CD8-positive, alpha-beta T cell (primary cell): ENCODE measurements at places on chromosomes 3 and 15.

DNA sequence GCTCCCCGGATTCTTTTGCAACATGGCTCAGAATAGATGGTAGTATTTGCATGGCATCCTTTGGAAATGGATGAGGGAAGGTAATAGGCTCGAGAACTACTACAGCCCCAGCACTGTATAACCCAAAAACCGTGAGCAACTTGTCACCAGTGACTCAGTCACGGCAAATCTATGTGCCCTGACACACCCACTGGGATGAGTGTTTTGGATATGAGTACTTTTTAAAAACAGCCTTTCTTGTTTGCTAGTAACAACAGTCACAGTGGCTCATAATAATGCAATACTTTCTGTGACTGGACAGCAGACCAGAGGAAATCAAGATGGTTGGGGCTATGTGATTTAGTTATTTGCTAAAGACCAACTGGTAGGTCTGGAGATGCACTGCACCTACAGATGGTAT is 299.6 kb downstream of the ULK4 start:
- DNase-seq: no peak

DNA sequence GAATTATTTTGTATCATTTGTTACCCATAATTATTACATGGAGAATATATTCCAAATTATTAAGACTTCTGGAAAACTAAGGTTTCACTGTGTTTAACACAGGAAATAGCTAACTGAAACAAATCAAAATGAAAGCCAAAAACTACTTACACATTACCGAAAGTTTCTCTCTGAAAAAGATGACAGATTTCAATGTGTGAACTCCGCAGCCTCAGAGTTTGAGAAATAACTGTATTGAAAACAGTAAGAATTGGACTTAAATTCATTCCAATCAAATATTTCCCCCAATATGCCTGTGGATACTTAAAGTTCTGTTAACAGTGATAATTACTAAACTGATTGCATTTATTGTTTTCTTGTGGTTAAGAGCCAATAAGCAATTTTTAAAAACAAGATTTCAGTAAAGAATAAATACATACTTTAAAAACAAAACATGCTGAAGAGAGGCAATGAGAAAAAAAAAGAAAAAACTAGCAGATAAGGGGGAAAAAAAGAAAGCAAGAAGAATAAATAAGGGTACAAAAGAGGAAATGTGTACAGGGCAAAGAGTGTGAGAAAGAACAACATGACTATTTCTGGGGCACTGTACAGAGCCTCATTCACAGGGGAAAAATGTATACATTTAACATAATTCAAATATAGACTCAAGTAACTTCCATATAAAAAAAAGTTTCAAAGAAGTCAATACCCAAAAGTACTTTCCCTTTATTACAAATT is 30.7 kb downstream of the DENND4A start:
- no peak for DNase-seq

- DNase-seq: no peak
Observed at GRCh38 chr15:67311731-67312130, 57.1 kb downstream of the IQCH start.

DNA sequence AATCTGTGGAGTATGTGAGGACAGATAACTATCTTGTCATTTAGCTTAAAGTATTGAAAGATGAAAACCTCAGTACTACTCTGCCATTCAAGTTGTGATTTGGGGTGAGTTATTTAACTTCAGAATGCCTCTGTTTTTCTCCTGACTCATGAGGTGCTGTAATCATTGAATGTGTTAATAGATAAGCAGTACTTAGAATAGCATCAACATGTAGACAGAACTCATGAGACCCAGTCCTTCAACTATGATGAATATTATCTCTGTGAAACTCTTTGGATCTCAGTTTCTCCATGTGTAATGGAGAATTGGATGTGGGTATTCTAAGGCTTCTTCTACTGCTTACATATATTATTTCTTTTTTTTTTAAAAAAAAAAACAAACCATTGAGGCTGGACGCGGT is 431.4 kb downstream of the GRM7 start:
- DNase-seq: no peak

DNA sequence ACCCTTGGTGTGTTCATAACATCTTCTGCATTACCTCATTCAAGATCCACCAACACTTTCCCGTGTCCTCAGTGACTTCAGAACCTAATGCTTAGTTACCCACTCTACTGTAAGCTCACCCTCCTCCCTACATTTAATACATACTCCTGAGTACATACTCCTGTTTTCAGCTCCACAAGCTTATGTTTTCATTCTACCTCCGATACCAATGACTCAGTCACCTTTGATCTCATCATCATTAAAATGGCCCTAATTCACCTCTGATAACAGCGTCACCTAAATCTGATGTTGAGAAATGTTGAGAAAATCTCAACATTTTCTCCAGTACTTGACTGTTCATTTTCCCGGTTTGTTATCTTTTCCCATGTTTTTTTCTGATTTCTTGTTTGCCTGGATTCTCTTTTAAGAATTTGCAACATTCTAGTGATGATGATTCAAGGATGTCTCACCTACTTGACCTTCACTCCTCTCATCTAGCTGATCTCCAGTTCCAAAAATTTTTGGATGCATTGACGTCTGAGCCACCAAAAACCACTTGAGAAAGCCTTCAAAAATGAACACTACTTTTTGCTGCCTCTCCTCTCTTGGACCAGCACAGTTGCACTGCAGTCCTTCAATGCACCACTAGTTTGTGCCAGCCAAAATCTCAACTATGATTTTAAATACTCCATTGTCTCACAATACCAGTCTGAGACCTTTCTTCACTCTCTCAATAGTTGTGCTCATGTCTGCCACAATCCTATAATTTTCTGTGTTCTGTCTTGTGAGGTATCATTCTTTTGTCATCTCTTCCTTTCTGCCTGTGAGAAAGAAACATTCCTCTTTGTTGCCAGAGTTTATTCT is 220.7 kb upstream of the SEMA6D start:
- no peak for DNase-seq

- DNase-seq: no peak
Observed at GRCh38 chr15:42077689-42078088, 16.7 kb downstream of the PLA2G4D start.

DNA sequence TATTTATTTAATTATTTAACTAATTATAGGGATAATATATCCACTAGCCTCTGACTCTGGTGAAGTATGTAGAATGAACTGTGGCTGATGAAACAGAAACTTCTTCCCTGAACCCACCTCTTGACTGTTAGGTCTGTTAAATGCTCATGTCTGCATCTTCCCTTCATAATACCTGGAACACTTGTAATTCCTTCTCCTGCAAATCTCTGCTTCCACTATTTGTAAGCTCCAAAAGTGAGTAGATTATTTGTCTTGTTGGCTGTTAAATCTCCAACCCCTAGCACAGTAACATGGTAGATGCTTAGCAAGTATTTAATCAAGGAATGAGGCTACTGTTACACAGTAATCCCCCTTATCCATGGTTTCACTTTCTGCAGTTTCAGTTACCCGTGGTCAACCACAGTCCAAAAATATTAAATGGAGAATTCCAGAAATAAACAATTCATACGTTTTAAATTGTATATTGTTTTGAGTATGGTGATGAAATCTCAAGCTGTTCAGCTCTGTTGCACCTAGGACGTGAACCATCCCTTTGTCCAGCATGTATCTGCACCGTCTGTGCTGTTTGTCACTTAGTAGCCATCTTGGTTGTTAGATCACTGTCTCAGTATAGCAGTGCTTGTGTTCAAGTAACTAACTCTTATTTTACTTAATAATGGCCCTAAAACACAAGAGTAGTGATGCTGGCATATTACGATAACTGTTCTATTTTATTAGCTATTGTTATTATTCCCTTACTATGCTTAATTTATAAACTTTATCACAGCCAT is 5.7 kb downstream of the TTBK2 start:
- DNase-seq: no peak

- DNase-seq: no peak
Observed at GRCh38 chr3:156802821-156803606, 23.1 kb upstream of the LEKR1 start.

- no peak for DNase-seq
Observed at GRCh38 chr3:64509206-64509605, 178.6 kb downstream of the ADAMTS9 start.

GRCh38 chr3:124764746-124765145 is 34.5 kb downstream of the UMPS start:
- DNase-seq: no peak

DNA sequence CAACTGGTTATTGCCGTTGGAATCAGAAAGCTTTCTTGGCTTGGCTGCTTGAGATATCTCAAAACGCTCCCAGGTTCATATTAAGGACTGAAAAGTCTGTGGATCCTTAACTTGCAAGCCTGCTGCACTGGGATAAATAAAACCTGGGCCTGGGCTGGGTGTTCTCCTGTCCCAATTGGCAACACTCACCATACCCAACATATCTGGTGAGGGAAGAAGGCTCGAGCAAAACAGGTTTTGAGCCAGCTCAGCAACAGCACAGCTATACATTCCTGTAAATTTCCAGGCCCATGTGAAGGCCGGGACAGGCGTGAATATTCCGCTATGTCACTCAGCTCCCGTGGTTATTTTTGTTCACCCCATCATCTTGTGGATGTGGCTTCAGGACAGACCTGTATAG is 169.0 kb upstream of the BCL6 start:
- no peak for DNase-seq

DNA sequence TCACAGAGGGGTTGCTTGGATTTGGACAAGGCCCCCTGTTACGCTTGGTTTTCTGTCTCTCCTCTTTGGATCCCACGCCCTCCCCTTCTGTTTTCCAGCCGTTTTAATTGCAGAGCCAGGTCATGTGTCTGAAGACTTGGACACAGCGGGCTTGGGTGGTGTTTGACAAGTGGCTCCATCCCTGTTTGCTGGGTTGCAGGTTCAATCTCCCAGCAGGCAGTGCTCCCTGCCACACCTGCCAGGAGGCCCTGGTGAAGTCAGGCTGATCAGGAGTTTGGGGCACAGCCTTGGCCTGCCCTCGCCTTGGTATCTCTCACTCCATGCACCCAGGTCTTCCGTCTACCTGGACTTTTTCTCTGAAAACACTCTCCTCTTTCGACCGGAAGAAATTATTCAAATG is 59.0 kb downstream of the PLXNA1 start:
- DNase-seq: no peak

- no peak for DNase-seq
Observed at GRCh38 chr15:60696523-60696859, 217.5 kb upstream of the ICE2 start.

DNA sequence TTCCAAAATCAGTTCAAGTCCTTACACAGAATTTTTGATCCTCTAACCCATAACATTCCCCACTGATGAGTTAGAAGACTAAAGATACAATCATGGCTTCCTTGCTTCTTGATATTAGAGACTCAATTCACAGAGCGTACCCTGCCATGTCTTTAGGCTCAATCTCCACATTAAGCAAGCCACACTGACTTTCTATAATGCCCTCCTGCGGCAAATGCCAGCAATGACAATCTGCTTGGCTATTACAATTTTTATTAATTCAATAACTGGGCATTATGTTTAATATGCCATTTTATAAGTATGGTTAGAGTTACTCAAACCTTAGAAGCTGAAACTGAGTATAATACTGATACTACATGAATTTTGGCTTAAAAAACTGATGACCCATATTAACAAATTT is 479.7 kb upstream of the NR2F2 start:
- no peak for DNase-seq

DNA sequence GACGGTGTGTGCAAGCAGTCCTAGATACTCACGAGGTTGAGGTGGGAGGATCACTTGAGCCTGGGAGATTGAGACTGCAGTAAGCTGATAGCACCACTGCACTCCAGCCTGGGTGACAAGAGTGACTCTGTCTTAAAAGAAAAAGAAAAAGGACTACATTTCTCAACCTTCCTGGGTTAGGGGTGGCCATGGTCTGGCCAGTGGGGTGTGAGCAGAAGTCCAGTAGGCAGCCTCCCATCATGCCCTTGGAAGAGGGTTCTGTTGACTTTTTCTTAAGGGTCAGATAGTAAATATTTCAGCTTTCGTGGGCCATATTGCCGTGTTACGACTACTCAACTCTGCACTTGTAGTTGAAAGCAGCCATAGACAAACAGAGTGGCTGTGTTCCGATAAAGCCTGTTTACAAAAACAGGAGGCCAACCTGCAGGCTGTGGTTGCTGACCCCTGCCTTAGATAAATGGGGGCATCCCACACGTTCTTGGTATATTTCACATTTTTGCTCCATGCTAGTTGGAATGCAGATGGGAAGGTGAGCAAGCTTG is 31.0 kb upstream of the PDE8A start:
- no peak for DNase-seq

GRCh38 chr3:37337481-37337880 is 163.1 kb upstream of the LRRFIP2 start:
- no peak for DNase-seq

GRCh38 chr3:156606729-156607128 is 51.8 kb upstream of the SSR3 start:
- no peak for DNase-seq

DNA sequence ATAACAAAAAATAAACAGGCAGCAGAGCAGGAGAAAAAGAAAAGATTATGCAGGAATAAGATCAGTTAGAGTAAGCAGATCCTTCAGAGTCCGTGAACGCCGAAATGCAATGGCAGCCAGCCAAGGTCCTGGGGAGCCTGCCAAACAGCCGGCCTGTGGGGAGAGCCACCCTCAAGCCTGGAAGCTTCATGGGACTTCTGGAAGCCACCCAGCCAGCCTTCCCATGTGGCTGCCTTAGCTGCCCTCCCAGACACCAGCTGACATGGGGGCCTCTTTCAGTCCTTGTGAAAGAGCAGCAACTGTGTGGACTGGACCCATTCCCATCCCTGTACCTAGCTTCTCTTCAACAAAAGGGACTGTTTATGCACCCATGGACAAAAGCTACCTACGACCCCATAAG is 64.9 kb upstream of the RAD18 start:
- DNase-seq: no peak

DNA sequence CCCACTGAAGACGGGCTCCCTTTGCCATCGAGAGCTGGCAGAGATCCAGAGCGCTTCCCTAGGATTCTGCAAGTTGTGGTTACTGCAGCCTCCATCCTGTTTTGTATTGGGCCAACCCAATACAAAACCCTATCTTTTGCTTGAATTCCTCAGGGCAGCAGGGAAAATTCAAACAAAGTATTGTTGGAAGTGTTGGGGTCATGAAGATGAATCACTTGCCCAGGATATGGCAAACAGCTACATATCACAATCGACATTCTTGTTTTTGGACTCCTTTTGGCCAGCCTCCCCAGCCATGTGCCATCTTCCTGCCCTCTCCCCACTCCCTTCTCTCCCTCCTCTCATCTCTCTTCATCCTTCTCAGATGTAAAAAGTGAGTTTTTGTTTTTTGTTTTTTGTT is 100.0 kb upstream of the TRIM42 start:
- no peak for DNase-seq

DNA sequence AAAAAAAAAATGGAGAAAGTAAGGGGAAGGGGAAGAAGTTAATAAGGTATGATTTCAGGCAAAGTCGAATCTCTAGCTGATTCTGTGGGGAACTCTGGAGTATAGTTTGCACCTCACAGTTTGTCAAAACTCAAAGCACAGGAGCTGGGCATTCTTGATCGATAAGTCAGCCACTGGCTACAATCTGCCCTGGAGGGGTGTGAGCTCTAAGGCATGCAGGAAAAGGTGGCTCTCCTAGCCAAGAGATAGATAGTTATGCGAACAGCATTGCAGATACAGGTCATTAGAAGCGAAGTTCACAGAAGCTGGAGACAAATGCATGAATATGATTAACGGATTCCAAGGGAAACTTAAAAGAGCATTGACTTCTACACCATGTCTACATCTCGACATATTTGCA is 952.6 kb downstream of the AGBL1 start:
- no peak for DNase-seq
